Ovary (tissue), 10 donors: ENCODE measurements at places on chromosomes 13 and 19. TPM values are rescaled to one million over a fixed set of nuclear protein-coding genes. Genes with fewer than 3 reads are reported as not detected.

- H3K36me3 ChIP-seq, result no peaks in the 10 kb centered on the region
- H3K27me3 ChIP-seq, result no peaks in the 10 kb centered on the region
- no peak overlapping the region for H3K4me3 ChIP-seq
- H3K4me1 ChIP-seq, result no peaks in the 10 kb centered on the region
- H3K27ac ChIP-seq, result no peak overlapping the region
These were observed 4.4 kb downstream of the WASF3 start for GRCh38 chr13:26561651-26562511.

DNA sequence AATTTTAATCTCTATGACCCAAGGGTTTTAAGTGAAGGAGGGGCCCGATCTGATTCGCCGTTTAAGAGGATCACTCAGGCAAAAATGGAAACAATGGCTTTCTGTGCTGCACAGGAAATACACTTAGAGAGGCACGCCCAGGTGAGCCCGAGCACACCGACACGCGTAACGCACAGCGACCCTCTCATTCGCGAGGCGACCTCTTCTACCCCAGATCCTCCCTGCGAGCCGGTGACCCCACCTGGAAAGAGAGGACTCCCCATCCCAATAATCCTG, 216 bp downstream of the SH2D3A start:
- H3K27me3 ChIP-seq, result peaks cover 8% of the 10 kb centered on the region
- H3K36me3 ChIP-seq, result no peaks in the 10 kb centered on the region
- H3K27ac ChIP-seq, result no peak overlapping the region
- H3K4me1 ChIP-seq, result peaks cover 2% of the 10 kb centered on the region
- DNase-seq, result no peak
- no peak overlapping the region for H3K4me3 ChIP-seq

GRCh38 chr19:31461814-31462539, 112.7 kb upstream of the TSHZ3 start:
- no peaks in the 10 kb centered on the region for H3K4me1 ChIP-seq
- H3K36me3 ChIP-seq, result no peaks in the 10 kb centered on the region
- no peaks in the 10 kb centered on the region for H3K27me3 ChIP-seq

DNA sequence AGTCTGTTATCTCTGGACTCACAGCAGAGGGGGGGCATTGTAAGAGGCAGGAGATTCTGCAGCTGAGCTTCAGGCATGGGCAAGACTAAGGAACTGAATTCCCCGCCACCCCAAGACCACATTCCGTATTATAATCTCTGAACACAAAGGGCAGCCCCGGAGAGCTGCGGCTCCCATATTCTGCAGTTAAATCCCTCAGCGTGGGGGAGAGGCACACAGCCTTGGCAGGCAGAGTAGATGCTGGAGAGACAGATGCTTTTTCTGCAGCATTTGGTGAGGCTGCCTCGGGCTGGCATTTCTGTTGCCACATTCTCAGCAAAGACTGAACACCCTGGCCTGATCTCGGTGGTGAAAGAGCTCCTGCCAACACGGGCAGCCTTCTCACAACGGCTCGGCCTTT, 12.9 kb downstream of the CHAF1A start:
- H3K4me3 ChIP-seq, result peak overlapping the region; percentile 1
- DNase-seq, result no peak
- H3K27ac ChIP-seq, result no peak overlapping the region
- no peaks in the 10 kb centered on the region for H3K27me3 ChIP-seq
- no peaks in the 10 kb centered on the region for H3K36me3 ChIP-seq

GRCh38 chr13:36870050-36870692, 49.9 kb downstream of the SMAD9 start:
- no peaks in the 10 kb centered on the region for H3K4me1 ChIP-seq
- H3K36me3 ChIP-seq, result no peaks in the 10 kb centered on the region
- DNase-seq, result no peak
- H3K4me3 ChIP-seq, result no peak overlapping the region
- no peak overlapping the region for H3K27ac ChIP-seq

GRCh38 chr19:10688545-10689280, 12.5 kb upstream of the QTRT1 start:
- H3K4me1 ChIP-seq, result no peaks in the 10 kb centered on the region
- H3K36me3 ChIP-seq, result no peaks in the 10 kb centered on the region

DNA sequence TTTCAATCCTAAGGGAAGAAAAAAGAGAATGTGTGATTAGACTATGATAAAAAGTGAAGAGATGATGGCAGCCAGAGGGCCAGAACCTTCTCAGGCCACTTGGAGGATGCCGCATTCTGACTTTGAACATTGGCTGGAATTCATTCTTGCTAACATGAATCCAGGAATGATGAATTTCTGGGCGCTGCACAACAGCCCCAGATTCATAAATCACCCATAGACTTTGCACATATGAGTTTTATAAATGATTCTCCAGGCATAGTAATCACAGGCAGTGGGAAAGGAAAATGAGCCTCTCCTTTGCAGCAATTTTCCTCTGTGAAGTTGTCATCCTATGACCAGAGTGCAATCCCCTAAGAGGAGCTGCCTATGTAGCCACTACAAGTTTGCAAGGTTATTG, 555.4 kb downstream of the KCTD12 start:
- no peak overlapping the region for H3K4me3 ChIP-seq
- H3K27ac ChIP-seq, result no peak overlapping the region
- H3K27me3 ChIP-seq, result no peaks in the 10 kb centered on the region
- no peaks in the 10 kb centered on the region for H3K4me1 ChIP-seq

The ZNF154 gene
- total RNA-seq, result 1.1 TPM

The ZNF709 gene
- total RNA-seq, result 7.6 TPM

The KLC3 gene
- not detected for total RNA-seq
